ENCODE measurements at places on chromosomes 6 and 20.

DNA sequence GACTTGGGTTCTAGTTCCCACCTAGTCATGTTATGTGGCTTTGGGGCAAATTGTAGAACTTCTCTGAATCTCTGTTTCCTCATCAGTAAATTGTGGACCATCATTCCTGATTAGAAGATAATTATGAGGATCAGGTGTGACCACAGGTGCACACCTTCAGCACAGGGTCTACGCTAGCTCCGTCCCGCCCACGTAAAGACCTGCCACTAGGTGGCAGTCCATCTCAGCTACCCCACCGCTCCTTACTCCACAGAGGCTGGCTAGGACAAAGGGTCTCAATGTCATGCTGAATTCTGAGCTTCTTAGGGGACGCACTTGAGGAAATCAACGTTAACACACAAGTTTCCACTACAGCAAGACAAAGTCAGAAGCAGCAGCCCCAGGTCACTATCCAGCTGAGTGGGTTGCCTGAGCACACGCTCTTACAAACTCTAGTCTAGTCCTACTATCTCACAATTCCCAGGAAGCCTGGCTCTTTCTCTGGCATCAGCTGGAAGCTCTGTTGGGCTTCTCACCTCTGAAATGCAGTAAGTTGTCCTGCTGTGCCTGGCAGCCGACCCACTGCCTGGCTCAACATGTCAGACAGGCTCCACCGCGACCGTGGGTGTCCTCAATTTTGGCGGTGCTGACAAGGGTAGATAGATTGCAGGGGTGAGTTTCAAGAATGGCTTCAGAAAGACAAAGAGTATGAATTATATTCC is 2.0 kb upstream of the PLCG1 start:
- peak; percentile 75 for DNase-seq

GRCh38 chr6:163207431-163208383 is 206.8 kb upstream of the QKI start:
- DNase-seq: no peak

DNA sequence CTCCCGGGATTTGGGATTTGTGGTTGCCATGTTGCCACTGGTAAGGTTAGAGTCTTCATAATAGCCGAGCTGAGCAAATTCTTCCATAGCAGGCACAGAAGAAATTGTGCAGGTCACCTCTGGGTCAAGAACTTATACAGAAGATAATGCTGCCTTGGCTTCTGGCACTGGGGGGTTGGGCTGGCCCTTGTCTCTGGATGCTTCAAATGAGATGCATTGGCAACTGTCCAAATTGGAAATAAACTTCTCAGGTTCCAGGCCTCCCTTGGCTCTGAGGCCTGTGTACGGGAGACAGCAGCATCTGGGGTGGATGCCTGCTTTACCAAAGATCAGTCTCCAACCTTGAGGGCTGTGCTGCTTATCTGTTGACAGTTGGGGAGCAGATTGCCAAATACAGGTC is 26.2 kb downstream of the MYO6 start:
- DNase-seq: no peak

- DNase-seq: no peak
Measured at GRCh38 chr6:2524090-2524489, 226.6 kb downstream of the MYLK4 start.

DNA sequence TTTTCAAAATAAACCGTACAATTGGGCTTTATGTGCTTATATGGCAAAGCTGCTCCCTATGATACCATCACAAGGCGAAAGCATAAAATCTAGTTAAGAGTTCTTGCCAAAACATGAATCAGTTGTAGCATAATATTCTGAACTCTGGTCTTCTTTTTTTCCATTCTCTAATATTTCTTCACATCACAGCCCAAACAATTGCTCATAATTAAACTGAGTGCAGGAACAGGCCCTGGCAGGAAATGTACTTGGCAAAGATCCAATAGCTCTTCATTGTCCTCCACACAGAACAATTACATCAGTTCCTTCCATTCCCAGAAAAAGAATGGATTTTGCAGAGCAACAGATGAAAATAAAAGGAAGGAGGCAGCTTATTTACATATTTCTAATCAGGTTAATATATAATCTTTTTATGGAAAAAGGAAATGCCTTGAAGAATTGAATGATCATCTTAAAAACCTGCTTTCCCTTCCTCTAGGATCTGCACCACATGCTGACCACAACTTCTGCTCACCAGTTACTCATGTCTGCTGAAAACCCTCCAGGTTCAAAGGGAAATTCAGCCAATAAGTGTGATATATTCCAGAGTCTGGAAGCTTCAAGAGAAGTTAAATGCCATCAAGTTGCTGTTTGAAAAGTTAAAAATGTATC is 123.3 kb upstream of the COL21A1 start:
- peak; percentile 0 for DNase-seq

DNA sequence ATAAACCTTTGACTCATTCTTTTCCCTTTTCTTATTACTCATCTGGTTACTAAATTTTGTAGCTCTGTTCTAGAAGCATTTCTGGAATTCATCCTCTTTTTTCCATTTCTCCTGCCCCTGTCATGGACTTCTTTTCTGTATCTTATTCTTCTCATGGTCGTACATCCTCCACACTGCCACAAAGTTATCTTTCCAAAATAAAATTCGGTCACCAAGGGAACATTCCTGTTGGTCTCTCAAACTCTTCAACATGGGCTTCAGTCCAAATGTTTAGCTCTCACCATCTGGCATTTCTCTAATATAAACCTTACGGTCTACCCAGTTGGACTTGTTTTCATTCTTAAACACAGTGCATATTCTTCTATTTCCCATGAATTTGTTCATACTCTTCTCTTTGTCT is 428.8 kb upstream of the ID4 start:
- no peak for DNase-seq

- no peak for DNase-seq
Measured at GRCh38 chr6:65943548-65943947, 236.5 kb upstream of the EYS start.

DNA sequence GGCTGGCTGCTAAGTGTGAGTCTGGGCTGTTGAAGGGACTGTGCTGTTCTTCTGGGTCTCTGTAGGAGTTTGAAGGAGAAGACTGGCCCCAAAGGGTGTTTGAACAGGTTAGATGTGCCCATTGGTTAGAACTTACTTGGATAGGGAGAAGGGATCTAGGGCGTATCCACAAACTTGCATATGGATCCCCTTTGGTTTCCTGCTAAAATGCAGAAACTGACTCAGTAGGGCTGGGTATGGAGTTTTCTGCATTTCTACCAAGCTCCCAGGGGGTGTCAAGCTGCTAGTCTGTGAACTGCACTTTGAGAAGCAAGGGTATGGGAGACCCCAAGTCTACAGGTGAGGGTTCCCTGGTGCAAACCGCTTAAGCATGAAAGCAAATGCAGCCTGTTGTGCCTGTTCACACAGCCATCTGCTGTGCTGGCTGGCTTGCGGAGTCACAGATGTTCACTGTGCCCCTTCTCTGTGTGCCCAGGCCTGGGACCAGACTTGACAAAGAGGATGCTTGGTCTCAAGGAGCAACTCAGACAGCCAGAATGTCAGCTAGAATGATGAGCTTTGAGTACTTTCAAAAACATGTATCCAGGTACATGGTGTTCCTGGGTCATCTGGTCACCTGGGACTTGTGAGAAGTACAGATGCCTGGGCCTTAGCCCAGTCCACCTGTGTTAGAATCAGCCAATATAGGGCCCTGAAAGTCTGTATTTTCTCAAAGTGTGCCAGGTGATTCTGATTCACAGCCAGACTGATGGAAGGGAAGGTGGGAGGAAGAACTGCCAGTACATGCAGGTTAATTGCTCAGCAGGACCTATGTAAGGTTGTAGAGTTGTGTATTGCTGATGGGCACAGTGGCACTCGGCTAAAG is 7.4 kb downstream of the PPP1R16B start:
- DNase-seq: no peak

DNA sequence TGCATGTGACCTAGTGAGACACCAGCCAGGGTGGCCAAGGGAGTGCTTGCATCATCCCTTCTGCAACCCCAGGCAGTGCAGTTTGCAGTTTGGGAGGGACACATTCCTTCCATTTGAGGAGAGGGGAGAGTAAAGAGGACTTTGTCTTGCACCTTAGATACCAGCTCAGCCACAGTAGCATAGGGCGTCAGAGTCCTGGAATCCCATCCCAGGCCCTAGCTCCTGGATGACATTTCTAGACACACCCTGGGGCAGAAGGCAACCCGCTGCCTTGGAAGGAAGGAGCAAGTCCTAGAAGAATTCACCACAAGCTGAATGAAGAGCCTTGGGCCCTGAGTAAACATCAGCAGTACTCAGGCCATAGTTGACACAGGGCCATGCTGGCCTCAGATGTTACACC is 680.4 kb upstream of the IMPG1 start:
- no peak for DNase-seq

GRCh38 chr6:3296537-3296936 is 37.8 kb downstream of the PSMG4 start:
- no peak for DNase-seq

- no peak for DNase-seq
Measured at GRCh38 chr20:34983995-34984735, 28.5 kb downstream of the MYH7B start.

DNA sequence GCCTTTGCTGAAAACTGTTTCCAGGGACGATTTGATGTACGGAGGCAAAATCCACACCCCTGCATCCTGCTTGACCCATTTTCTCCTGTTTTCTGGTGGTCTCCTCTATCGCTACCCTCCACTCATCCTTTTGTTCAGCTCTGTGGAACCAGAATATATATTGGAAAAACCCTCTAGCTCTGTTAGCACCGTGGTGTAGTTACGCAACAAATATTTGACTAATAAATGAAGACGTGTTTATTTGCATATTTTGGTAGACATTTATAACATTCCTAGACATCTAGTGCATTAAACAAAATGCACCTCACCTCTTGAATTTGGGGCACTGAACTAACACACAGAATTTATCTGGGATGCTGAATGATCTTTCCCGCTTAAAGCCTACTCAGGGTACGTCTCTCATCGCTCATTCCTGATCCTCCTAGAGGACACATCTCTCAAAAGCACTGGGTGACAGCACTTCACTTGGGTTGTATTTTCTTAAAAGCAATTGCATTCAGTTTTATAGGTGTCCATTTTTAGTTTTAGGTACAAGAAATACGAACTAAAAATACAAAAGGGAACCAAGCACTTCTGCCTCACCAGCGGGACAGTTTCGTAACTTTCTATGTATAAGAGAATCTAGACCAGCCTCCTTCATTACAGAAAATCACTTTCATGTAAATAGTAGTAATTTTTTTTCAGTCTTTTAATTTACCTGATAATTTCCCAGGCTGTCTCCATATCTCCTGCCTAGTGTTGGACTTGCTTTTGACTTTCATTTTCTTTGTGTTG is 59.2 kb downstream of the SNRNP48 start:
- DNase-seq: no peak

GRCh38 chr6:129251669-129252376 is 368.9 kb downstream of the LAMA2 start:
- peak; percentile 62 for DNase-seq

DNA sequence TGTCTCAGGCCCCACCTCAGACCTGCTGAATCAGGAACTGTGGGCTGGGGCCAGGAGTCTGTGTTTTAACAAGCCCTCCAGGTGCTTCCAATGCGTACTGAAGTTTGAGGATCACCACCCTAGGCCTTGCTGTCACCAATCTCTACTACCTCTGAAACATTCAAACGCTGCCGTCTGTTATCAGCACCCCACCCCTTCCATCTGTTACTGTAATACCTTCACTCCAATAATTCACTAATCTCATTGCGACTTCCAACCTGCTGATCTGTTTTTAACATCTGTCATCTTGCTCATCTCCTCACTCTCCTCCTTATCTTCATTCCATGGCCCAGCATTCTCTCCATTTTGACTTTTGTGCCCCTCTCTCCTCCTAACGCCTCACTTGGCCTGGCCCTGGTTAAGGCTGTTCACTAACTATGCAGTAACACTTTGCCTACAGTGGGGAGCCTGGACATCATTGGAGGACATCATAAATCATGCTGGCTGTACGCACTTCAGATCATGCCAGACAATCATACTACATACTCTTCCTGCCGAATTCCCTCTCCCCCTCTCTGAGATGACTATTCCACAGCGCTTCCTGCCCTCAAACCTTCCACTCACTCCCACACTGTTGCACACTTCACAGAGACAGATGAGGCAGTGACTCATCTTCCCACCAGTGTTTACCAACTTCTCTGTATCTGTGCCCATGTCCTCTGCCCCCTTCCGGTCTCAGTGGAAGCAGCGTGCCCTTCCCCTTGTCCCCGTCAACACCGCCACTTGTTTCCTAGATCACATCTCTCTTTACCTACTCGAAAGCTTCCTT is 3.0 kb upstream of the GUCA1B start:
- DNase-seq: no peak

- peak; percentile 81 for DNase-seq
Measured at GRCh38 chr6:36759148-36759759, 61.6 kb downstream of the RAB44 start.

GRCh38 chr6:117463762-117464665 is 18.5 kb upstream of the DCBLD1 start:
- no peak for DNase-seq

- no peak for DNase-seq
Measured at GRCh38 chr6:124684621-124685020, 277.6 kb upstream of the RNF217 start.

DNA sequence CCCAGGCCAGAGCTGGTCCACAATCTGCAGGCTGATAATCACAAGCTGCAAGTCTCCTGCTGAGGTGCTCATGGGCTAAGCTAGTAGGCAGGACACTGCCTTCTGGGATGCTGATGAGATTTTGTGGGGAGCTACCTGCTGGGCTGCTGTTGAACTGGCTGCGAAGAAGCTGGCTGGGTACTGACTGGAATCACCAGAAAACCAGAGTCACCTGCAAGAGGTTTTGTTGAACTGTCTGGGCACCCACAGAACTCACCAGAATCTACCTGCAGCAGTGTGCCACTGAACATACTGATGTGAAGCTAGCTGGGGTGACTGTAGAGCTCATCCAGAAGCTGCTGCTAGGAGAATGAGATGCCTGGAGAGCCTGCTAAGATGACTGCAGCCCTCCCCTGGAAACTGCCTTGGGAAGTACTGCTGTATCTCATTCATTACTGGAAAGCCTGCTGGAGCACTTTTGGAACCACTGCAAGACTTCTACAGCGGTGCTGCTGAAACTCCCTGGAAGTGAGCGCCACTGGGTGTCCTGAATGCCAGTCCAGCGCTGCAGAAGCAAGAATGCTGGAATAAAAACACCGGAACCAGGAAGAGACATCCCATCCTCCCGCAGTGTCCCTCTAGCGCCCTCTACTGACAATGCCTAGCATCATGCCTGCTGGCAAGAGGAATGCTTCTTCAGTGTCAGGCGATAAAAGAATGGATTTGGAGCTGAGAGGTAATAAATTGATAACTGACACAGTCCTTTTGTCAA is 64.9 kb upstream of the ARHGAP18 start:
- DNase-seq: peak; percentile 52

GRCh38 chr20:22379472-22379871 is 204.9 kb downstream of the FOXA2 start:
- DNase-seq: no peak

DNA sequence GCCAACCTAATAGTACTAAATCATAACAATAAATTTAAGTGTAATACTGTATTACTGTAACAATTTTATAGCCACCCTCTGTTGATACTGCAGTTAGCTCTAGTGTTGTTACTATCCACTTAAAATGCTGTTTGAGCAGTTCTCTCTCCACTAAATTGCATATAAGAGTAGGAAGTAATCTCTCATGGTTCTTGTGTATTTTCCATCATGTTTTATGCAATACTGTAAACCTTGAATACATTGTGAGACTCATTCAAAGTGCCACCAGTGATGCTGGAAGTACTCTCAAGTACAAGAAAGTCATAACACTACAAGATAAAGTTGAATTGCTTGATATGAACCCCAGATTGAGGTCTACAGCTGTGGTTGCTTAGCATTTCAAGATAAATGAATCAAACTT is 65.5 kb downstream of the WASF1 start:
- DNase-seq: no peak

GRCh38 chr20:50911030-50911429 is 20.2 kb downstream of the ADNP start:
- DNase-seq: no peak
